ENCODE measurements at places on chromosomes 5 and 9.

GRCh38 chr5:133499895-133500294 is 112.4 kb downstream of the FSTL4 start:
- DNase-seq = no peak

DNA sequence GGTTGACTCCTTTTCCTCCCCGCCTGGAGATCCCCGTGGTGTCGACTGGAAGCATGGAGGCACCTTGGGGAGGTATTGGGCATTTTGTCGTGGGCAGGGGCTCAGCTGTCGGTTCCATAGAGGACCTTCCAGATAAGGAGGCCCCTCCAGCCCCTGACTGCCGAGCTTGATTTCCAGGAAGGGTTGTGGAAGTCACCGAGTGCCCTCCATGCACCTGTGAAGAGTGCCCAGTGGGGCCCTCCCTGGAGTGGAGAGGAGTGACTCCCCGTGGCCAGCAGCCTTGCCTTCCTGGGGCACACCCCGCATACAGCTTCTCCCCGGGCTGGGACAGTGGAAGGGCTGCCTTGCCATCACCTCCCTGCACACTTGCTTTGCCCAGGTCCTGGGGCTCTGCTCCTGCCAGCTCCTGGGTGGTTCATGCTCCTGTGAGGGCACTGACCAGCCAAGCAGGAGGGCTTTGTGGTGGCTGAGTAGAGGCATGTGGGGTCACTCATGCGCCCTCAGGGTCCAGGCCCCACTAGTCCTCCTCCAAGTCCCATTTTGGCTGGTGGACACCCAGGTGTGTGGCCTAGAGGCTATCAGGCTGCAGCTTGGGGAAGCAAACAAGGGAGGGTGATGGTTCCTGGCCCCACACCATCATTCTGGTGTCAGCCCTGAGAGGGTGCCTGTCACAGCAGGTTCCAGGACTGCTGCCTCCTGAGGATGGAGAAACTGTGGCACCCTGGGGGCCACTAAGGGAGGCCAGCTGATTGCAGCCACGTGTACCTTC is 133.0 kb downstream of the WNK2 start:
- DNase-seq = no peak

GRCh38 chr9:12667892-12668291 is 25.3 kb upstream of the TYRP1 start:
- no peak for DNase-seq

DNA sequence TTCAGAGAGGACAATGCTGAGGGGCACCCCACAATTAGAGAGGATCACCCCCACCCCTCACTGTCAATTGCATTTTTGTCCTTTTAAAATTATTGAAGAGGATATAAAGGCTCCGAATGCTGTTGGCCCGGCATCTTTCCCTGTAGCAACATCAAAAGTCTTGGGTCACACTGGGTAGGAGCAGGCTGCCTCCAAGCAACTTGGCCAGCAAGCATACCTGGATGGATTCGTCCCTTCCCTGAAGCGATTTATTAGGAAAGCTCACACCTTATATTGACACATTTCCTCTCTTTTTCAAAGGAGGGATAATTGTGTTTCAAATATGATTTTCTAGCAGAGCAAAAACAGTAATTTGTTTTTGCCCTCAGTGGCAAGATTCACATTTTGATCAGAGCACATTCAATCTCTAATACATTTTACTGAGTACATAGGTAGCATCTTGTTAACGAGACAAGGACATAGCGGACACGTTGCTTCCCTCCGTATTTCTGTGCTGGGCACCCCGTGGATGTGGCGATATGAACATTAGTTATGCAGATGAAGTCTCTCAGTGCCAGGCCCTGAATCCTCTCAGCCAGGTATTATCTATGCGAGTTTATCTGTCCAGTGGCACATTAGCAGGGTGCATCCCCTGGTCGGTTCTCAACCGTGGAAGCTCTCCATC is 321.5 kb downstream of the NTRK2 start:
- DNase-seq = no peak

GRCh38 chr5:146630472-146630871 is 114.5 kb upstream of the GPR151 start:
- no peak for DNase-seq

- no peak for DNase-seq
Measured at GRCh38 chr5:84227236-84227635, 157.4 kb downstream of the EDIL3 start.

DNA sequence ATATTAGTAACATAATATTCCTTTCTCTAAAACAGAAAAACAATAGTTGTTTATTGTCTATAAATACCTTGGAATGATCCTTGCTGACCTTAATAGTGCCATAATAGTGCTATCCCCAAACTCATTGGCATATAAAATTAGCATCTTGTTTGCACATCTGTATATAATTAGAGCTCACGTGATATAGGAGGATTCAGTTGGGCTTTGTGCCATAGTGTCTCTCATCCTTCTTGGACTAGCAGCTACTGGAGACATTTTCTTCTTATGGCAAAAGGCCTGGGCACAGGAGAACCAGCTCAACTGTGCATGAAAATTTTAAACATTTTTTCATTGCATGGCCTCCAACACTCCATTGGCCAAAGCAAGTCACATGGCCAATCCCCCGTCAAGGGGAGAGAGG is 342.5 kb downstream of the SPATA31D1 start:
- peak; percentile 17 for DNase-seq

- DNase-seq = peak; percentile 17
Measured at GRCh38 chr5:171442287-171443042, 23.0 kb downstream of the FGF18 start.

- DNase-seq = peak; percentile 30
Measured at GRCh38 chr5:127072861-127073846, at the start of gene C5orf63. C5orf63 (minus strand) TSS chr5:127073502; CDS start chr5:127058995, 14,507 bp downstream.

GRCh38 chr5:61371474-61371873 is 39.4 kb downstream of the ZSWIM6 start:
- no peak for DNase-seq

- DNase-seq = peak; percentile 59
Measured at GRCh38 chr5:42995360-42995751, 44.8 kb downstream of the ANXA2R start.

DNA sequence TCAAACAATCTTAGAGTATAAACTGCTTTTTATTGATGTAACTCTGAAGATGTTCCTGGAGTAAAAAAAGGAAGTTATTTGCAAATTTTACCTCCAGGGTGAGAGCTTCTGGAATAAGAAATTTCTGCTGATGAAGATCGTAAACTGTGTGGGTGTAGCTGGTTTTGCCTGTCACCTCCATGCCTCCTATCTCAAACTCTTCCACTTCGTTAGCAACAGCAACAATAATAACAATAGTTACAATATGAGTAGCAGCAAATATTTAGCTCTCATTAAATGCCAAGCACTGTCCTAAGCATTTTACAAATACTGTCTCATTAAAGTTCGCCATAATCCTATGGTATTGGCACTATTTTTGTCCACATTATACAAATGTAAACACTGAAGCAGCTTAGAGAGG is 57.9 kb downstream of the GCNT1 start:
- no peak for DNase-seq

- DNase-seq = peak; percentile 18
Measured at GRCh38 chr5:14880688-14881087, 9.1 kb upstream of the ANKH start.

DNA sequence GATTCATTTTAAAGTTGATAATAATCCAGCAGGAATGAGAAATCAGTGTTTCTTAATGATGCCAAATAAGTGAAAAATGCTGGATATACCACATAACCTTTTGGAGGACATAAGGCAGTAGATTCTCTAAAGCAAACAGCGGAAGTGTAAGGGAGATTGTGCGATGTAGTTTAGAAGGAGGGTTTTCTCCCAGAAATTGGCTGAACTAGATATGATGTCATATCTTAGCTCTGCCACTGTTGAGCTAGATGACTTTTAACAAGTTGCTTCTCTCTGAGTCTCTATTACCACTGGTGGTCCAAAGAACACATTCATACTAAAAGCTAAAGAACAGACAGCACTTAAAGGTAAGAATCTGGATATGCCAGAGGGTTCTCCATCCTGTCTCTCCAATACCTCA is 107.0 kb downstream of the NR6A1 start:
- DNase-seq = peak; percentile 40

GRCh38 chr5:148620696-148621095 is 33.6 kb downstream of the HTR4 start:
- no peak for DNase-seq

- no peak for DNase-seq
Measured at GRCh38 chr5:102843997-102844396, 88.9 kb downstream of the PAM start.

- no peak for DNase-seq
Measured at GRCh38 chr9:92432350-92432749, 8.1 kb upstream of the OMD start.
